ENCODE measurements at places on chromosomes 3 and 15. TPM values are rescaled to one million over a fixed set of nuclear protein-coding genes. Genes with fewer than 3 reads are reported as not detected.

Gene GOLGA6L1
- not detected for total RNA-seq

- DNase-seq, result no peak
These were observed 7.2 kb downstream of the CLCN2 start for GRCh38 chr3:184354121-184354728.

DNA sequence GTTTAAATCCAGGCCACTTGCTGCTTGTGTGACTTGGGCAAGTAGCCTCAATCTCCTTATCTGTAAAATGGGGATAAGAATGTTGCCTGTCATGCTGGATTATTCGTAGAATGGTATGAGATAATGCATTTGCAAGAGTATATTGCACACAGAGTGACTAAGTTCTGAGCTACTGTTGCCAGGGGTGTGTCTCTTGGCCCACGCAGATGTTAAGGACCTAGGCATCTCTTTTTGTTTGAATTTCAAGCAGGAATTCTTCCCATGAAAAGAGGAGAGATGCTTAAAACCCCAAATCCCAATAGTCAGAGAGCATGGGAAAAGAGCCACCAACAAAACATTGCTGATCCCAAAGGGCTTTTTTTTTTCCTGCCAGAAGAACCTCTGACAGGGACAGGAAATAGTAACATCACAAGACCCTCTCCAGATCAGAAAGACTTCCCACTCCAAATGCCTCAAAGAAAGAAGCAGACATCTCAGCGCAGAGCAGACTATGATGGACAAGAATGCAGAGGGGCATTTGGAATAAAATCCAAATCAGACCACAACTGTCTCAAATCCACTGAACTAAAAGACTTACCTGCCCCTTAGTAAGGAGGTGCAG lies 90.5 kb downstream of the MRPL46 start:
- no peak for DNase-seq

DNA sequence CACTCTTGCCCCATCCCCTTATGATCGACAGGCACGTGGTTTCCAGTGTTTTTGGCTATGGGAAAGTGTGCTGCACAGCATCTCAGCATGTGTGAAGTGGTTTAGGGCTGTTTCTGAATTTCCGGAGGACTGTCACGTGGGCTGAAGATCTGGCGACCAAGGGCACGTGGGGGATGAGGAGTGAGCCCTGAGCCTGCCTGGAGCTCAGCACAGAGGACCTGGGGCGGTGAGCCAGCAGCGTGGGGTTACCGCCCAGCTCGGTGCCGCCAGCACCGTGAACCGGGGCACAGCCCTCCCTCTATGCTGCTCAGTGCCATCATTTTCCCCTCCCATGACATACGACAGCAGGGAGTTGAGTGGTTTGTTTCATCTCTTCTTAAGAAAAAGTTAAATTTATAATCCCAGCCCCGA lies 150.2 kb downstream of the DNAJB8 start:
- DNase-seq, result peak; percentile 32

DNA sequence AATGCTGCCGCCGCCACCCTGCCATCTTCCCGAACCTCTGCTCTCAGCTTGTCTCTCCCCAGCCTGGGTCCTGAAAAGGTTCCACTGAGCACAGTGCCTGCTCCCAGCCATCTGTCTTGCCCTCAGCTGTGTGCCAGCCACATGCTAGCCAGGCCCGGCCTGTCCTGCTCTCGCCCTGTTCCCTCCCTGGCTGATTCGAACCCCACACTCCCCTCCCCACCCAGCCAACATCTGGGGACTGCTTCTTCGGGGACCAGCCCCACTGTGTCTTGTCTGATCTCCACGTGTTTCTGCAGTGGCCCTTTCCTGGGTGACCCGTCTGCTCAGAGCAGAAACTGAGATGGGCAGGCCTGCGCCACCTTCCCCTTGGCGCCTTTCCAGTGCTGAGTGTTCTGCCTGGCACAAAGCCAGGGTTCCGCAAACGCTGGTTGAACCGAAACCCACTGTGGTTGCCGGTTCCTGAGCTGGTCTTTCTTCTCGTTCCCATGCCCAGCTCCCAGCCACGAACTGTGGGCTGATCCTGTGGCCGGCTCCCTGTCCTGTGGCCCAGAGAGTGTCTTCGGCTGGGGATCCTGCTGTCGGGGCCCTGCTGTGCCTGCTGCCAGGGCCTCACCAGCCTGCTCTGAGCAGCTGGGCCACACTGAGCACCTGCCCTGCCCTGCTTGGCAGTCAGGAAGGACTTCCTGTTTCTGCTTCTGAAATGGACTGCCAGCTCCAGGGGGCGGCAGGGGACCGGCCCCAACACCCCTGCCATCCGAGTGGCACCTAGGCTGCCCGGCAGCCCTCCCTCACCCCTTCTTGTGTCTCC lies 62.7 kb upstream of the KLF13 start:
- no peak for DNase-seq

GRCh38 chr3:132273036-132273435 lies 44.2 kb upstream of the ACP3 start:
- no peak for DNase-seq

DNA sequence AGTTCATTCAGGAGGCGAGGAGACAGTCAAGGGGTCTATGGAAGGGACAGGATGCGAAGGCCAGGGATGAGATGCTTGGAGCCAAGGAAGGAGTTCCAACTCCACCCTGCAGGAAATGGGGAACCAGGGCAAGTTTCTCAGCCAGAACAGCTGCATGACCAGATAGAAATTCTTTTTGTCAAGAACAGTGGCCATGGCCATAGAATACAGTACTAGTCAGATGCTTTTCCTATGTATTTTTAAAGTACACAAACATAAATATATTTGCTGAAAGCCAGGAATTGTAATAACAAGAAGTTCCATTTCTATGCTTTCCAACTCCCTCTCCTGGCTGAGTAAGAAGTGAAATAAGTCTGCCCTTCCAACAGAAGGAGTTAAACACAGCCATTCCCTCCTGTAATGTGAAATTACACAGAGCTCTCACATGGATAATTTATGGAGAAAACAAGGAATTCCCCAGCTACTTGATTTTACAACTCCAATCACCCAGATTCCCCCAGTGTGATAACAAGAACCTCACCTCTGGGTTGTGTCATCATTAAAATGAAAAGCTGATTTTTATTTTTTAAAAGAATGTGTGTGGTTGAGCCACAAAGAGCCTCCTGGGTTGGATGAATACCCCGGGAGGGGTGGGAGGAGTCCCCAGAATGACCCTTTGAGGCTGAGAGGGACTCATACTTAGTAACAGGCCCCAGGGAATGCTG lies 124.6 kb upstream of the ARHGEF3 start:
- peak; percentile 97 for DNase-seq

- DNase-seq, result peak; percentile 58
These were observed 24.0 kb downstream of the GOLIM4 start for GRCh38 chr3:168071591-168072322.

GRCh38 chr15:98983334-98983733 lies 24.3 kb downstream of the PGPEP1L start:
- peak; percentile 93 for DNase-seq

All from fibroblast of villous mesenchyme (primary cell).